ENCODE measurements at places on chromosomes 1 and 21. TPM values are rescaled to one million over a fixed set of nuclear protein-coding genes. Genes with fewer than 3 reads are reported as not detected.

DNA sequence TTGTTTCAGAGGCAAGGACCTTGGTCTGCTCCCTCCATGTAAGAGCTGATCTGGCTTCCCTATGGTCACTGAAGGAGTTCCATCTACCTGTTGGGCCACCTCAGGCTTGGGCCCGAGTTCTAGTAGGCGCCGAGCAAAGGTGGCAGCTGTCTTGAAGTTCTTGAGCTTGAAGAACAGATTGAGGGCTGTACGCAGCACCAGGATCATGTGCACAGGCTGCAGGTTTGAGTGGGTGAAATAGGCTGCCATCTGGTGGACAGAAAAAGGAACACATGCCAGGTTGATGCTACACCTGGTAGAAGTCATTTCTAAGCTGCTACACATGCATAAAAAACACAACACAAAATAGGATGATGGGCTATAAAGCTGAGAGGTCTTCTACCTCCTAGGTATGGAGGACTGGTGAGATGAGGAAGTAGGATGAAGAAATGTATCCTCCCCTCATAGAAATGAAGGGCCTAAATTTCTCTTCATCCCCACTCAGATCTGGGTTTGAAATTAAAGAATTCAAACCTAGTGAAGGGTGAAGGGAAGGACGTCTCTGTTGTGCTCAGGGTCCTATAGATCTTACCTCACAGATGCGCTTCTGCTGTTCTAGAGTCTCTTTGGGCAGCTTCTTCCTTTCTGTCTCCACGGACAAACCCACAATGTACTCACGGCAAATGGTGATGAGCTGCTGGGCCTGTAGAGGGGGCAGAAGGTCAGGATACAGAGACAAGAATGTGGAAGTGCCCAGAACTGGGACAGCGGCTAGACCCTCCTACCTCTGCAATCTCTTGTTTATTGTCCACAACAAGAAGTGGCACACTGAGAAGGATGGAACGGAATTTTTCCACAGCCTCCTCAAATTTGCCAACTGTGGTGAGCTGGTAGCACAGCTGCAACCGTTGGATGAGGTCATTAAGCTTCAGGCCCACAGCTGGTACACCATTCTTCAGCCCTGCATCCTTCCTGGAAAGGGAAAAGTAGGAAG lies 6.6 kb upstream of the PEX19 start:
- H3K27me3 ChIP-seq: no peaks in the 10 kb centered on the region
- DNase-seq: peak; percentile 70
- H3K4me1 ChIP-seq: no peaks in the 10 kb centered on the region
- H3K4me3 ChIP-seq: no peak overlapping the region

The FLVCR1 gene
- total RNA-seq: 3.9 TPM

- no peaks in the 10 kb centered on the region for H3K36me3 ChIP-seq
- H3K4me3 ChIP-seq: no peak overlapping the region
- H3K4me1 ChIP-seq: no peaks in the 10 kb centered on the region
- no peak overlapping the region for H3K27ac ChIP-seq
These were observed 49.3 kb upstream of the GRIK3 start for GRCh38 chr1:37083603-37084002.

DNA sequence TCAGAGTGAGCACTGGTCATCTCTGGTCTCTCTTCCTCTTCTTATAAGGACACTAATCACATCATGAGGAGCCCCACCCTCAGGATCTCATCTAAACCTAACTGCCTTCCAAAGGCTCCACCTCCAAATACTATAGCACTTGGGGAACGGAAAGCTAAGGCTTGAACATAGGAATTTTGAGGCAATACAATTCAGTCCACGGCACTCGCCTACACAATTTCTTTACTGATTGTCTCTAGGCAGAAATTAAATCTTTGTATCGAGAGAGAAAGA lies 127.3 kb downstream of the RERE start:
- no peaks in the 10 kb centered on the region for H3K36me3 ChIP-seq
- no peaks in the 10 kb centered on the region for H3K27me3 ChIP-seq
- no peak overlapping the region for H3K4me3 ChIP-seq
- peaks cover 9% of the 10 kb centered on the region for H3K4me1 ChIP-seq
- no peak overlapping the region for H3K27ac ChIP-seq
- DNase-seq: no peak

- H3K4me3 ChIP-seq: no peak overlapping the region
- DNase-seq: peak; percentile 25
- H3K27me3 ChIP-seq: peaks cover 29% of the 10 kb centered on the region
- H3K36me3 ChIP-seq: no peaks in the 10 kb centered on the region
- peaks cover 4% of the 10 kb centered on the region for H3K4me1 ChIP-seq
These were observed 4.2 kb upstream of the RAP1GAP start for GRCh38 chr1:21673277-21673780.

The GCLM gene
- 20.1 TPM for total RNA-seq

GRCh38 chr1:231338270-231339128 lies at the start of gene SPRTN:
SPRTN (plus strand) TSS chr1:231338293; CDS start chr1:231338384, 91 bp downstream.
- H3K27me3 ChIP-seq: no peaks in the 10 kb centered on the region
- peaks cover 4% of the 10 kb centered on the region for H3K36me3 ChIP-seq
- H3K27ac ChIP-seq: peak within 1 kb of the TSS; percentile 76
- peak; percentile 10 for DNase-seq
- peaks cover 7% of the 10 kb centered on the region for H3K4me1 ChIP-seq

DNA sequence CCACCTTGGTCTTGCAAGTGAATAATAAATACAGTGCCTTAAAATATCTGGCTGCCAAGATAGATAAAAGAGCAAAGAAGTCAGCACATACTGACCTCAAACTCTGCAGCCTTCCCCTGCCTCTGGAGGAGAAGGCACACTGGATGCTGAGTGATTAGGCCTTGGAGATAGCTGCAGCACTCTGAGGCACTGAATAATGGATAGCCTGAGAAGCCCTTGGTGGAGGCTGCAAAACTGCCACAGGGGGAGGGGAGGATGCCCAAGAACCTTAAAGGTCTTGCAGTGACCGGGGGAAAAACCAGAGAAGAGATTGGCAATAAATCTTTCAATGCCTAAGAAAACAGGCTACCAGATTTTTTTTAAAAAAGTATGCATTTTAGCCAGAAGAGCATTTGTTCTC lies 167.4 kb upstream of the PRMT6 start:
- H3K27me3 ChIP-seq: no peaks in the 10 kb centered on the region
- H3K4me3 ChIP-seq: no peak overlapping the region
- no peaks in the 10 kb centered on the region for H3K4me1 ChIP-seq
- H3K36me3 ChIP-seq: no peaks in the 10 kb centered on the region
- no peak overlapping the region for H3K27ac ChIP-seq

The ADAR gene
- 131 TPM for total RNA-seq

The NPPB gene
- total RNA-seq: not detected

DNA sequence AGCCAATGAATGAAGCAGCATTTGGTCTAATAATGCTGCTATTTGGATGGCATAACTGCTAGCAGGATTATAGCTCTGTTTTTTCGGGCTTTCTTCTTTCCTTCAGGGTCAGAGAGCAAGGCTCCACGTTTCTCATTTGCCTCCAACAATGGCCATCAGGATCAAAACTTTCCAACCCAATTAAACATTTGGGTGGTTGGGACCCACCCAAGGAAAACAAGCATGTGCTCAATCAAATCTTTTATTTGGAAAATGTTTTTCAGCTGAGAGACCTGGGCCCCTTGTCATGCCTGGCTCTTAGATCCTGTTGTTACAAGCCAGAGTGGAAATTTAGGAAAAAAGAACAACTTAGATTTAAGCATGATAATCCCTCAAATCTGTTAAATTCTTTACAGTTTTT lies 373.1 kb upstream of the USP24 start:
- H3K27me3 ChIP-seq: no peaks in the 10 kb centered on the region
- no peak overlapping the region for H3K4me3 ChIP-seq
- DNase-seq: no peak
- H3K4me1 ChIP-seq: peaks cover 5% of the 10 kb centered on the region
- H3K27ac ChIP-seq: no peak overlapping the region

The SYT11 gene
- total RNA-seq: 37.8 TPM

- H3K4me3 ChIP-seq: no peak overlapping the region
- H3K27me3 ChIP-seq: no peaks in the 10 kb centered on the region
- no peak for DNase-seq
- 0 out of 2 replicates have a peak, but pooled peaks cover 2% of the 10 kb centered on the region for H3K36me3 ChIP-seq
- H3K27ac ChIP-seq: no peak overlapping the region
- peaks cover 6% of the 10 kb centered on the region for H3K4me1 ChIP-seq
These were observed 51.1 kb downstream of the AGPAT3 start for GRCh38 chr21:43916076-43916475.

DNA sequence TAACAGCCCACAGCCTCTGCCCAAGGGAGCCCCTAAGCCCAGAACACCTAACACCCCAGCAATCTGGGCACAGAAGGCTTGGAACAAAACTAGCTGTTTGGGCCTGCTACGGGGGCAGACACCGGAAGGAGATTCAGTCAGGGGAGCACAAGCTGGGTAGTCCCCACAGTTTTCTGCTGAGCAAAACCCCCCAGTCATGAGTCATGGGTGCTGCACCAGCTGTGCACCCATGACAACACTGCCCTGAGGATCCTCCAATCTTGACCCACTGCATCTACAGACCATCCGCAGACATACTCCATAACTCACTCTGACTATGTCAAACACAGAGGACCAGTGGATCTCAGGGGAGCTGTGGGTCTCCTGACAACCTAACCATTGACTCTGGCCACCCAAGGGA lies 105.1 kb downstream of the LRIG2 start:
- no peak overlapping the region for H3K4me3 ChIP-seq
- no peak for DNase-seq
- no peaks in the 10 kb centered on the region for H3K36me3 ChIP-seq
- no peaks in the 10 kb centered on the region for H3K27me3 ChIP-seq
- H3K4me1 ChIP-seq: no peaks in the 10 kb centered on the region
- no peak overlapping the region for H3K27ac ChIP-seq

The ATP6V1G3 gene
- not detected for total RNA-seq

DNA sequence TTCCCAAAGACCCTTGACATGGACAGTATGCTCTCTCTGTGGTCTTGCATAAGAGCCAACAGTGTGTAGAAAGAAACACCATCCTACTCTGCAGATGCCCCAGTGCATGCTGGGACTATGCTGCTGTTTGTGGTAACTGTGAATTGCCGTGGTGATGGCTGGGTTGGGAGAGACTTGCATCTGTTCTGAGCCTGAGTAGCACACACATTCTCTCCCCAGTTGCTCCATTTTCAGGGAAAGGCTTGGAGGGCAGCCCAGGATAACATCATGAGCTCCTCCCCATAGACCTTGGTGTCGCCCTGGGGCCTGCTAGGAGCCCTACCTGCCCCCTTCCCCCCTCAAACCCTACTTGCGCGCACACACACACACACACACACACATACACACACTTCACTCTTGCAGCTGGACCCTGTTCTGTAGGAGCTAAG lies 120.9 kb upstream of the IPO9 start:
- peak; percentile 83 for DNase-seq
- H3K27ac ChIP-seq: no peak overlapping the region
- no peaks in the 10 kb centered on the region for H3K27me3 ChIP-seq
- peaks cover 43% of the 10 kb centered on the region for H3K4me1 ChIP-seq
- H3K4me3 ChIP-seq: no peak overlapping the region

DNA sequence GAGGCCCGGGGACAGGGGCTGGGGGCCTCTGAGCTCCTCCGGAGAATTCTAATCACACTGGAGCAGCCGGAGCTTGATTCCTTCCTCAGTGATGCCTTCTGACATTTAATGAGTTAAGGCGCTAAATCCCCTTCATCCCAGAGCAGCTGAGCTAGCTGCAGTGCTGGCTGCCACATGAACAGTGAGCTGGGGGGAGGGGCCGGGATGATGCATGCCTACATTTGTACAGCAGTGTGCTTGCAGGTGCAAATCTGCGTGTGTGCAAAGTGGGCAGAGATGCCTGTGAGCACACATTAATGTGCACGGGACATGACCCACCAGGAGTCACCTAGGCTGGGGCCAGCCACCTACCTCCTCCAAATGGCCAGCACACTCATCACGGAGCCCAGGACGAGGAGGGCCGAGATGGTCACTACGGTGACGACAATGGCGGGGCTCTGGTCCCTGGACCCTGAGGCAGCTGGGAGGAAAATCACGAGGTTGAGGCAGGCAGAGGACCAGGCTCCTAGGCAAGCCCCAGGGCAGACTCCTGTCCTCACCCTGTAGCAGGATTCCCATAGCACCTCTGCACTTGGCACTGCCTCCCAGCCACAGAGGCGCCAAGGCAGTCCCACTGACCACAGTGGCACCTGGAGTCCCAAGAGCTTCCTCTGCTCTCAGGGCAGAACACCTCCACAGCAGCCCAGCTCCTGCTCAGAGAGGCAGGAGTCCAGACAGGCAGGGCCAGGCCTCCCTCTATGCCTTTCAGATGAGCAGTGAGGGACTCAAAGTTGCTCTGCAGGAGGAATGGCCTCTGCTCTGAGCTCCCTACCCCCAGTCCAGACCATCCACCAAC lies 34.7 kb downstream of the CDCA8 start:
- H3K27me3 ChIP-seq: peaks cover 49% of the 10 kb centered on the region
- H3K36me3 ChIP-seq: no peaks in the 10 kb centered on the region
- no peak for DNase-seq
- no peaks in the 10 kb centered on the region for H3K4me1 ChIP-seq

DNA sequence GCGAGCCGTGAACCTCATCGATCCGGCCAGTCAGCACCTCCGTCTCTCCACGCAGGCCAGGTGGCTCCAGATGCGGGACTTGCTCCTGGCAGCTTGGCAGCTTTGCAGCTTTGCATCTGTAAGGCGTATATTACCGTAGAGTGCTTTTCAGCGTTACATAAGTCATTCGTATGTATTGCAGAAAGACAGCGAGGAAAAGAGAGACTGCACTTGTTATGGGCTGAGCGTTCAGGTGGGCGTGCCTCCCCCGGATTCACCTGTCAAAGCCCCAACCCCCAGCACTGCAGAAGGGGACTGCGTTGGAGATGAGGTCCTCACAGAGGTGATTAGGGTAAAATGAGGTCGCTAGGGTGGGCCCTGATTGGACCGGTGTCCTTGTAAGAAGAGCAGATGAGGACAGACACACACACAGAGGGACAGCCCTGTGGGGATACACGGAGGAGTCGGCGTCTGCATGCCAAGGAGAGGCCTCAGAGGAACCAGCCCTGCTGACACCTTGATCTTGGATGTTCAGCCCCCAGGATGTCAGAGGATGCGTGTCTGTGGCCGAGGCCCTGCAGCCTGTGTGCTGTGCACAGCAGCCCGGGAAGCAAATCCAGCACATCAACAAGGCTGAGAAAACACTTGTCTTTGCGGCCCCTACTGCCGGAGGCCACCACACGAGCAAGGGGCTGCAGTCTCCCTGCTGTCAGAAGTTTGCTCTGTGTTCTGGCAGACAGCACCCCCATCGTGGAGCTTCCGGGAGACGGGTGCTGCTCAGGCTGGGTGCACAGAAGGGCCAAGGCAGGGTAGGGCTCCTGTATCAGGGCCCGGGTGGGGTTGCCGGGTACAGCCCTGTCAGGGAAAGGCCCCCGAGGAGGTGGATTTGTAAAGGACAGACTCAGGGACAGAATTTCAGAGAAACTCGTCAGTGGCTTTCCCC lies 10.9 kb upstream of the AGPAT3 start:
- H3K4me3 ChIP-seq: no peak overlapping the region
- H3K36me3 ChIP-seq: no peaks in the 10 kb centered on the region
- no peak overlapping the region for H3K27ac ChIP-seq
- H3K27me3 ChIP-seq: peaks cover 23% of the 10 kb centered on the region
- no peaks in the 10 kb centered on the region for H3K4me1 ChIP-seq
- no peak for DNase-seq

The KRTAP19-7 gene
- not detected for total RNA-seq

The RGS8 gene
- total RNA-seq: not detected

- H3K36me3 ChIP-seq: no peaks in the 10 kb centered on the region
- no peak overlapping the region for H3K4me3 ChIP-seq
- no peaks in the 10 kb centered on the region for H3K27me3 ChIP-seq
- peaks cover 6% of the 10 kb centered on the region for H3K4me1 ChIP-seq
- H3K27ac ChIP-seq: no peak overlapping the region
- peak; percentile 23 for DNase-seq
These were observed 144.6 kb downstream of the MAGI3 start for GRCh38 chr1:113534875-113535274.

The SYTL1 gene
- total RNA-seq: 0.18 TPM

GRCh38 chr1:119084798-119085197 lies 55.7 kb downstream of the WARS2 start:
- H3K36me3 ChIP-seq: no peaks in the 10 kb centered on the region
- H3K27ac ChIP-seq: no peak overlapping the region
- no peaks in the 10 kb centered on the region for H3K4me1 ChIP-seq
- H3K4me3 ChIP-seq: no peak overlapping the region
